ENCODE measurements at places on chromosomes 7 and 10.

GRCh38 chr10:61299841-61300240 lies 153.3 kb downstream of the TMEM26 start:
- no peak for DNase-seq

DNA sequence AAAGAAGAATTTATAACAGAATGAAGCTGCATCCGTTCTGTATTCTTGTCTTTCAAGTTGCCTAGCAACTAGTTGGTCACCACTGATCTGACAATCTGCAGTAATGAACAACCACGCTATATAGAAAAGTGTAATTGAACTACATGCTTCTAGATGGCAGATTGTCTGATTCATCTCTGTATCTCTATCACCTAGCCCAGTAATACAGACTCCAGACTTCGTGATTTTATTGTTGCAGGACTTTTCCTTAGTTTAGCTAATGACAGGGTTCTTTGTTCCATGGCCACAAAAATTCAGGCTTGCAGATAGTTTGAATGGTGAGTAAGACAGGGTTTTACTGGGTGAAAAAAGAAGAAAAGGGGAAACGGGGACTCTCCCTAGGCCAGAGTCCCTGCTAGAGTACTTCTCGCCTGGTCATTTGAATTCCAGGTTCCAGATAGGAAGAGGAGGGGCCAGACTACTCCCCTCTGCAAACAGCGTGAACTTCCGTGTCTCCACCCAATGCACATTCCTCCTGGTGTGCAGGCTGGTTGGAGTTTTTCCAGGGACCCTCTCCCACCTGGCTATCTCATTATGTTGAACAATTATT lies 45.9 kb downstream of the COL1A2 start:
- DNase-seq: no peak

GRCh38 chr7:47635091-47636080 lies 53.5 kb upstream of the TNS3 start:
- no peak for DNase-seq

DNA sequence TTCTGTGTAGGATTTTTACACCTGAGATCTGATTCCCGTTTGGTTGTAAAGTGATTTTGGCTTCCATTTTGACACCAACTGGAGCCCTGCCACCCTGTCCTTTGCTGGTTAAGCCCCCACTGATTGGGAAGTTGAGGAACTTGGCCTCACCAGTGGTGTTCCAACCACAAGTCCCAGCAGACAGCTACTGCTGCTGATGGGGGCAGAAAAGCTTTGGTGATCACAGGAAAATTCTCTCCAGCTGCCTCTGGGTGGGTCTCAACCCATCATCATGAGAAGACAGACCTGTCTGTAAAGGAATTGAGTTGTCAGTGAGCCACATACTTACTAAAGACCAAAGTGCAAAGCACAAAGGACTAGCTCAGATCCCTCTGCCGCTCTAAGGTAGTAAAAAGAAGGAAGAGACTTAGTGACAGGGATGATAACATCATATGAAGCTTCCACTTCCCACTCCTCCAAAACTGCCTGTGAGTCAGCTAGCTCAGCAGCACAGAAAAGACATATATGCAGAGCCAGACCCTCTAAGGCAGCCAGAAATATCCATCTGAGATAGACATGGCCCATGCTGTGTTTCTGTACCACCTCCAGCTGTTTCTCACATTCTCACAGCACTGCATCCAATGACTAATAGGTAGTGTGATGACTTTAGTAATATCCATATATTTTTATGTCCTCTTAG lies 22.4 kb upstream of the LRRC17 start:
- DNase-seq: no peak

DNA sequence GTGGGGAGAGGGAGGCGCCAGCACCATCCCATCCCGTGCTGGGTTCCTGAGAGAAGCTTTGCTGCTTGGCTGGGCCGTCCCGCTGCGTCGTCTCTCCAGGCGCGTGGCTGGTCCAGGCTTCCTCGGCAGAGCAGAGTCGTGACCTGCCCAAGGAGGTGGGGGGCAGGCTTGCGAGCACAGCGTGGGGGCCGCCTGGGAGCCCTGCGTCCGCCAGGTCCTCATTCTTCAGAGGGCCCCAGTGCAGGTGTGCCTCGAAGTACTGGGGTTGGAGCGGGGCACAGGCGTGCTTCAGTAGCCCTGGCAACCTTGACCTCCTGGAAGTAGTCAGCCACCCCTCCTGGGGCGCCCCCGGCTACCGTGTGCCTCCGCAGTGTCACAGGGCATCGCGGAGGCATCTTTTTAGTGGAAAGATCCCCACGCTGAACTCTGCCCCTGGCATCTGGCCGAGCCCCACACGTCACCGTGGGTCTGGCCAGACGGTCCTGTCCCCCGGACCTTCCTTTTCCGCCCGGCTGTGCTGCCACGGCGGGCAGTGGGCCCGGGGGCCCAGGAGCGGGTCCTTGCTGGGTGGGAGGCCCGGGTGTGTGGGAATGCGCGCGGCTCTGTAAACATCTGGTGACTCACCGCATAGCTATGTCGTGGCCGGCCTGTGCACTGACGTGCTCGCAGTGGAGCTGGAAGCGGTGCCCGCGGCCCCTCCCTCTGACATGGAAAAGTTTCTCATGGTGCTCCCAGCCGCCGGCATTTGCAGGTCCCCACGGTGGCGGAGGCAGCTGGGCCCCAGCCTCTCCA lies 6.4 kb downstream of the MAFK start:
- no peak for DNase-seq

- DNase-seq: no peak
Observed at GRCh38 chr7:50808282-50808888, 25.7 kb upstream of the GRB10 start.

- DNase-seq: no peak
Observed at GRCh38 chr10:80168679-80169380, 36.3 kb downstream of the PLAC9 start.

- DNase-seq: no peak
Observed at GRCh38 chr10:75982611-75983369, 551.4 kb downstream of the LRMDA start.

DNA sequence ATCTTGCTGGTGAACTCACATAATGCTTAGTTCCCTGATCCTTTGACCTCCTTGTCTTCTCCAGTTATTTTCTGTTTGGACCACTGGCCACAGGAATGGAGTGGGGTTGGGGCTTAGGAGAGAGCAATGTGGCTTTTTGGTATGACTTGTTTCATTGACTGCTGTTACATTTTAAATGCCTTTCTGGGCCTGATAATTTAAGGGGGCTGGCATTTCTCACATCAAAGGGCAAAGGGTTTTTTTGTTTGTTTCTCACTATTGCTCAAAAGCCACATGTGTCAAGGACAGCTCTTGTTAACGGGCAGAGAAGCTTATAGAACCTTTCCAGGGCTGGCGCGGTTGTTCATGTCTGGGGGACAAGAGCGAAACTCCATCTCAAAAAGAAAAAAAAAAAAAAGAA lies 161.2 kb upstream of the TNRC18 start:
- no peak for DNase-seq

DNA sequence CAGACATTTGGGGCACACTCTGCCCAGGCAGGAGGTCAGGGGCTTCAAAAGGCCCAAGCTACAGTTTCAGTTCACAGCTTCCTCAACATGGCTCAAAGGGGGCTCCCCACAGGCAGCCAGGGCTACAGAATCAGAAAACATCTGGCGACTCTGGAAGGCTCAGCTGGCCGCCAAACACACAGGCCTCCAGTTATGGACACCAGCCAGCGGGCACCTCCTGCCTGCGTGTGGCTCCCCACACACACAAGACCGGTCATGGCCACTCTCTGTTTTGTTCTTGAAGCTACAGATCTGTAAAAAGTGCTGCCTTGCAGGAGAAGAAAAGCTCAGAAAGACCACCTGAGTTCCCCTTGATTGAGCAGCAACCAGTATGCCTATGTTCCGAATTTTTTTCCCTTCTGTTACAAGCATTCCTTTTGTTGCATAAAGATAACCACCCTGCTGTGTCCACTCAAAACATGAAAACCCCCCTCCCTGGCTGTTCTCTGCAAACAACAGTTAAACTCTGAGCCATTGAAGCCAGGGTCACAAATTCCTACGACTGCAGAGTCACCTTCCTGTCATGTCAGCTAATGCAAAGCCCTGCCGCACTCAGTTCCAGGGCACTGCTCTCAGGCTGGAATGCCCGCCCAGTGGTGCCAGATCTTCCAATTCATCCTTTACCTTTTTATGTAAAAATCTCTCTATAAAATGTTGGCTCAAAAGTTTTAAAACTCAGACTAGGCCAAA lies 33.6 kb downstream of the VSTM4 start:
- DNase-seq: no peak

- no peak for DNase-seq
Observed at GRCh38 chr7:108094346-108094745, 35.8 kb downstream of the LAMB4 start.

- DNase-seq: no peak
Observed at GRCh38 chr10:117346574-117346973, 28.7 kb downstream of the PDZD8 start.

DNA sequence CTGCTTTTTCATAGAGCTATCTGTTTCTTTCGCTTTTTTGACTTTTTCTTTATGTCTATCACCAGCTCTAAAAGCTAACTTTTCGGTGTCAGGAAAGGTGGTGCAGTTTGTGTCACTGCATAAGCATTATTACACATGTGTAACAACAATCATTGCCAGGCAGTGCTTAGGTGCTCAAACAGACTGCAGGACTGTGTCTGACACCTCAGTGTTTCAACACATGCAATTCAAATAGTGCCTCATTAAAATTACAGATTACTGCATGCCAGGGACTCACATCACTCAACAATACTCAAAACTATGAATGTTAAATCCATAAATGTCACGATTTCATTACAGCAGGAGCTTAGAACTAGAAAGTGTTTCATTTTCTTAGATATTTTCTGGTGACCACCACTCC lies 265.3 kb upstream of the SMIM30 start:
- DNase-seq: no peak

DNA sequence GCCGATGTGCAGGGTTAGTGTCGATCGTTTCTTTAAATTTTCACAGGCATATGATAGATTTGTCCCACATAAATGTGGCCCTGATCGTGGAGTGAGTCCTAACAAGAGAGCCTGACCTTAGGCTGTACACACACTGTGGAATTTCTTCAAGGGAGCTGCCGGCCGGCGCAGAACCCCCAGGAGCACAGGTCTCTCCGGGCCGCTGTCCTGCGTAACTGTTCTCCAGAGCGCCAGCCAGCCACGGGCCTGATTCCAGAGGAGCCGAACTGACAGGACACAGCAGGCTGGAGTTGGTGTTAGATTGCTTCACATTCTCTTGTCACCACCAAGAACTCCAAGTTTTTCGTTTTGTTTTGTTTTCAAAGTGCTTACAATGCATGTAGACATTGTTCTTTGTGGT lies 37.3 kb downstream of the SHH start:
- DNase-seq: no peak

DNA sequence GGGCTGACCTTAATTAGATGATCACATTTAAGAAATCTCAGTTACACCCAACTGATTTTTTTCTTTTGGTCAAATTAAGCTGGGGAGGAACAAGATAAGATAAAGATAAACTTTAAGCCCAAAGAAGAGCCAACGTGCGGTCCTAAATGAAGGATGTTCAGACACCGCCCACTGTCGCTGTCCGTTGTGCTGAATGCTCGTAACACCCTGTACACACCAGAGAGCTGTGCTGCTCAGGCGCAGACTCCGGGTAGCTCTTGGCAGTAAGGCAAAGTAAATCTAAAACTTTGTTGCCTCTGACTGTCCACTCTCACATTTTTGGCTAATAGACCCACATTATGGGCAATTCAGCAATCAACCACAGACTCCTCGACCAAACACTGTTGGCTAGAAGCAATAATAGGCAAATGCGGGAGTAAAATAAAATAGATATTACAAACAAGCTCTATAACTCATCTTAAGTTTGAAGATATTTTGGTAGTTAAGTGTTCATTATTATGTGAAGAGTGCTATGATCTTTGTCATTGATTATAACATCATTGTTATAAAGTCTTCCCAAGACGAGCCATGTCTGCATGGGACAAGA lies 57.1 kb downstream of the PLPP4 start:
- DNase-seq: no peak

GRCh38 chr7:118352867-118353453 lies 128.5 kb downstream of the ANKRD7 start:
- DNase-seq: no peak

GRCh38 chr7:17029150-17029549 lies 147.4 kb upstream of the AGR3 start:
- DNase-seq: no peak

GRCh38 chr10:71076473-71077142 lies 135.8 kb upstream of the UNC5B start:
- no peak for DNase-seq

- no peak for DNase-seq
Observed at GRCh38 chr7:22670422-22670815, 56.6 kb upstream of the IL6 start.

DNA sequence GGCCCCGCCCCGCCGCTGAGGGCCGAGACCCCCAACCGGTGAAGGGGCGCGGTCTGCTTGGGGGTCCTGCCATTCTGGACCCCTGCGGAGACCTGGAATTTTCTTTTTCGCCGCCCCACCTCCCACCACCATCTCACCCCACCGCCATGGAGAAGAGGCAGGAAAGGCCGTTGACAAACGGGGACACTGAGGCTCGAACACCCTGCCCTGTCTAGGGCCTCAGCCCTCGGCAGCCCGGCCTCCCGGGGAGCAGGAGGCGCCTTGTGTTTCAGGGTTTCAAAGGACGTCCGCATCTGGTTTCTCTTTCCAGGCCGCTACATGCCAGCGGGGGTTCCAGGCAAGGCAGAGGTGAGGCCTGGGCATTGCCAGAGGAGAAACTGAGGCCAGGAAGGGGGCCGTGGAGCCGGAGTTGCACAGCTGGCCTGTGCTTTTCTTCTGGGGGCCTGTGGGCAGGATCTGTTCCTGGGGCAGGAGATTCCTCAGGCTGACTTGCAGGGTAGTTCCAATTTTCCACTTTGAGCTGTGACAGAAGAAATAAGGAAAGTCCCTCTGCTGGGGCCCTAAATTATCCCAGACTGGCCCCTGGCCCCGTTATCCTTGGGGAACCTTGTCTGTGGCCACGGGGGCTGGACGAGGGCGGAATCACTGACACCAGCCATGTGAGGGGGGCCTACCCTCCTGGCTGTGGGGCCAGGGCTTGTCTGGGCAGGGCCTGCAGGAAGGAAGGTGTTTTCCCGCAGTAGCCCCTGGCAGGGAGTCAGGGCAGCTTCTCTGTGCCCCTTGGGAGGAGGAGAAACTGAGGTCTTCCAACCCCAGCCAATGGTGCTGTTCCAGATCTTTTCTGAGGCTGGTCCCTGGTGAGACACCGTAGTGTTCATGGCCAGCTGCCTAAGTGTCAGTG lies 900 bp upstream of the MICALL2 start:
- no peak for DNase-seq

DNA sequence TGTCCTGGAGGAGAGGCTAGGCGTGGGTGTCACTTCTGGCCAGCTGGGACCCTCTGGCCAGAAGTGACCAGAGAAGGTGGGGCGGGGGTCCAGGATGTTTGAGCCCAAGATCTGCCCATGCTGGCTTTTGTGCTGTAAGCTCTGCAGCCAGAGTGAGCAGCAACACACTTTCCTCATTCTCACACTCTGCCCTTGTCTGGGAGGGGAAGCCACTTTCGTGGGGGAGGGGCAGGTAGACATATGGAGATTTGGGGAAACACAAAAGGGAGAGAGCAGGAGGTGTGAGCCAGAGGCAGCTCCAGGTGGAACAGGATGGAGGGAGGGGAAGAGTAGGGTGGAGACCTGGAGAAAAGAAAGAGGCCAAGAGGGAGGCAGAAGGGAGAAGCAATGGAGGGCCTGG lies 31.5 kb upstream of the ADCYAP1R1 start:
- no peak for DNase-seq

GRCh38 chr10:128064970-128065580 lies 61.1 kb downstream of the MKI67 start:
- DNase-seq: no peak
